ENCODE measurements at places on chromosomes 13 and 19.

DNA sequence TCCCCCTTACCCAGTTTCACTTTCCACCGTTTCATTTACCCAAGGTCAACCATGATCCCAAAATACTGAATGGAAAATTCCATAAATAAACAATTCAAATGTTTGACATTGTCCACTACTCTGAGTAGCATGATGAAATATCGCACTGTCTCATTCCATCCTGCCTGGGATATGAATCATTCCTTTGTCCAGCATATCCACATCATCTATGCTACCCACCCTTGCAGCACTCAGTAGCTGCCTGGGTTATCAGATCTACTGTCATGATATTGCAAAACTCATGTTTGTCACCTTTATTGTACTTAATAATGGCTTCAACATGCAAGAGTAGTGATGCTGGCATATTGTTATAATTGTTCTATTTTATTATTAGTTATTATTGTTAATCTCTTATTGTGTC lies 263.9 kb upstream of the NBEA start:
- no peak overlapping the region for H3K27ac ChIP-seq
- no peaks in the 10 kb centered on the region for H3K27me3 ChIP-seq
- no peak for DNase-seq

DNA sequence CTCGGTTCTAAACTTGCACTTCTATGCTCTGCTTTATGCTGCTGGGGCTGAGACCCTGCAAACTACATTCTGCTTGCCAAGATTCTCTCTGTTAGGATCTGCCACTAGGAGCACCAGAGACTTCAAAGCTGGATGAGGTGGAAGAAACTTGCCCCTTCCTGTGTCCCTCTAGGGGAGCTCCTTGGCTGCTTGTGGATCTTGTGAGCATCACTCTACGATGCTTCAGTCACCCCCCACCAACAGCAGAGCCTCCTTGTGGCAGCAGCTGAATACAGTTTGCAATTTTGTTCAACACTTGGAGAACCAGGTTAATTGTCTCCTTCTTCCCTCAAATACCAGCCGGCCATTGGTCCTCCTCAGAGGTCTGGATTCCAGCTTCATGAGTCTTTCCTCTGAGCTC lies 310.6 kb downstream of the FGF14 start:
- H3K4me3 ChIP-seq, result no peak overlapping the region
- DNase-seq, result no peak
- H3K27me3 ChIP-seq, result peaks cover 21% of the 10 kb centered on the region
- H3K27ac ChIP-seq, result no peak overlapping the region
- H3K36me3 ChIP-seq, result no peaks in the 10 kb centered on the region
- H3K4me1 ChIP-seq, result no peaks in the 10 kb centered on the region

GRCh38 chr19:33279430-33280350 lies 22.6 kb downstream of the CEBPA start:
- H3K4me1 ChIP-seq, result peaks cover 2% of the 10 kb centered on the region
- H3K36me3 ChIP-seq, result no peaks in the 10 kb centered on the region
- H3K27ac ChIP-seq, result no peak overlapping the region
- DNase-seq, result no peak

DNA sequence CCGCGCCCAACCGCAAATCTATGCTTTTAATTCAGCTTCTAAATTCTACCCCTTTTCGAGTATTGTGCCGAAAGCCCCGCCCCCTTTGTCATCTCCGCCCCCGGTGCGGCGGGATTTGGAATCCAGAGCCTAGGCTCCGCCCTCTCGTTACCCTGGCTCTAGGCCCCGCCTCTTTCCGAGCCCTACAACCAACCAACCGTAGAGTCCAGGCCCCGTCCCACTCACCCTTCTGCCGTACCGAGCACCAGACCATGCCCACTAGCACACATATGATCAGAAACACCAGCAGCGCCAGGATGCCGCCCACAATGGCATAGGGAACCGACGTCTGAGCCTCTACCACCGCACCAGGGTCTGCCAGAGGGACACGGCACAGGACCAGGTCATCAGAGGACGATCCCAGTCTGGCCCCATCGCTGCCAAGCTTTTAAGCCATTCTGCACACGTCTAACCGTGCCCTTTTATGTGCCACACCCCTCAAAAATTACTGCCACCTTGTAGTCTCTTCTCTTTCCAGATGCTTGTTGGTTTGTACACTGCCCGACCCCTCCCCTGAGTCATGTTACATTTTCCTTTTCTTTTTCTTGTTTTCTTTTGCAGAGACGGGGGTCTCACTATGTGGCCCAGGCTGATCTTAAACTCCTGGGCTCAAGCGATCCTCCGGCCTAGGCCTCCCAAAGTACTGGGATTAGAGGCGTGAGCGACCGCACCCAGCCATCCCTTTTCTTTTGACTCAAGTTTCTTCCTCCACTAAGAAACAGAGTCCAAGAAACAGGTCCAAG lies 4.7 kb upstream of the ZNF428 start:
- H3K4me3 ChIP-seq, result no peak overlapping the region
- no peak for DNase-seq
- H3K27me3 ChIP-seq, result peaks cover 7% of the 10 kb centered on the region
- no peaks in the 10 kb centered on the region for H3K36me3 ChIP-seq
- H3K27ac ChIP-seq, result peak overlapping the region; percentile 22
- H3K4me1 ChIP-seq, result peaks cover 25% of the 10 kb centered on the region

GRCh38 chr13:112092453-112092852 lies 25.5 kb downstream of the SOX1 start:
- H3K27ac ChIP-seq, result no peak overlapping the region
- no peaks in the 10 kb centered on the region for H3K36me3 ChIP-seq
- H3K27me3 ChIP-seq, result peaks cover 64% of the 10 kb centered on the region
- no peak overlapping the region for H3K4me3 ChIP-seq
- peaks cover 2% of the 10 kb centered on the region for H3K4me1 ChIP-seq
- DNase-seq, result no peak

DNA sequence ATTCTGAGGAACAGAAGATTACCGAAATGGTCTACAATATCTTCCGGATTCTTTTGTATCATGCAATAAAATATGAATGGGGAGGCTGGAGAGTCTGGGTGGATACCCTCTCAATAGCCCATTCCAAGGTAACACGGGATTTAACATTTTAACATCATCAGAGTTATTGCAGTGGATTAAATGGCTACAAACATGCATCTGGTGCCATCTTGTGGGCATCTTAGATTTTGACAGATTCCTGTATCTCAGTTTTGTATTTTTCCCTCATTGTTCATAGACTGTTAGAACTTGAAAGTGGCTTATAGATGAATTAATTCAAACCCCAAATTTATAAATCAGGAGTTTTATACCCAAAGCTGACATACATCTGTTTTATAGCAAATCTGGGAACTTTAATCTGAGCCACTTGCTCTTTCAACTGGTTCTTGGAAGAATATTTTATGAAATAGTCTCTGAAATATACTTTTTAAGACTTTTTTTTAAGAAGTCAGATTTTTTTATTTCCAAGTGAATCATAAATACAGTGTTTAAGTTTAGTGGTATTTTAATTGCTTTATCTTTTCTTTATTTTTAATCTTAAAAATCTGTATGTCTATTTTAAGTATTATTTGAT lies 215.2 kb downstream of the NBEA start:
- no peaks in the 10 kb centered on the region for H3K27me3 ChIP-seq
- H3K27ac ChIP-seq, result no peak overlapping the region
- no peaks in the 10 kb centered on the region for H3K36me3 ChIP-seq
- no peak overlapping the region for H3K4me3 ChIP-seq

- H3K4me1 ChIP-seq, result no peaks in the 10 kb centered on the region
- H3K36me3 ChIP-seq, result peaks cover 2% of the 10 kb centered on the region
- no peak for DNase-seq
- no peak overlapping the region for H3K27ac ChIP-seq
- H3K27me3 ChIP-seq, result no peaks in the 10 kb centered on the region
Observed at GRCh38 chr19:36099166-36099785, 11.7 kb upstream of the OVOL3 start.

DNA sequence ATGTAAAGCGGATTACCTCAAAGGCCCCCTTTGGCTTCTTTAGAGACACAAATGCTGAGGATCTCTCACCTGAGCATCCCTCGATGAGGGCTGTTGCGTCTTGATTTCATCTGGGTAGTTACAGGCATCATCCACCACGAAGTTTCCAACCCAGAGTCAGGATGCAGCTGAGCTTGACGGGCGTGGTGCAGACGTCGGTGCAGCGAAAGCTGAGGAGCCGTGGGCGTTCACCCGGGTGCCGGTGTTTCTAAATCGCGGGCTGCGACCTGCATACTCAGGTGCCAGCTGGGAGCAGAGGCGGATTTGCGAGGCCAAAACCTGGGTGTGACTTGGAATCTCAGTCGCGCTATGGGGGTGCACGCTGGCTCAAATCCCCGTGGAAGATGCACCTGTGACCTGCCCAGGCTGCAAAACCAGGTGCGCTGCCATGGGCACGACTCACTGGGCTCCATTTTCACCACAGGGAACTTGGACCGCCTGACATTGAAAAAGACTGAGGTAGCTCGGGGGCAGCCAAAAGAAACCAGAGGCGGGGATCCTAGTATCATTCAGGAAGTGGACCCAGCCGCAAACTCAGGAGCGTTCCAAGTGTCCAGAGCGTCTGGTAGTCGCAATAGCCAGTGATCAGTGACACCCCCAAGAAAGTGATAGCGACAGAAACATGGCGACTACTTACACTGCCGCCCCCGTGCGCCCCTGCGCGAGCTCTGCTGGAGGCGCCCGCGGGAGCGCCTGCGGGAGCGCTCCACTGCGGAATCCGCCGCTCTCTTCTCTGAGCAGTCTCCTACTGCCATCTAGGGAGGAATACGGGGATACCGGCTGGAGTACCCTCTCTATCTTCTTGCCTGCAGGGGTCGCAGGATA lies 36.4 kb upstream of the IGFL4 start:
- H3K36me3 ChIP-seq, result peaks cover 2% of the 10 kb centered on the region
- peaks cover 6% of the 10 kb centered on the region for H3K4me1 ChIP-seq
- H3K27ac ChIP-seq, result no peak overlapping the region

DNA sequence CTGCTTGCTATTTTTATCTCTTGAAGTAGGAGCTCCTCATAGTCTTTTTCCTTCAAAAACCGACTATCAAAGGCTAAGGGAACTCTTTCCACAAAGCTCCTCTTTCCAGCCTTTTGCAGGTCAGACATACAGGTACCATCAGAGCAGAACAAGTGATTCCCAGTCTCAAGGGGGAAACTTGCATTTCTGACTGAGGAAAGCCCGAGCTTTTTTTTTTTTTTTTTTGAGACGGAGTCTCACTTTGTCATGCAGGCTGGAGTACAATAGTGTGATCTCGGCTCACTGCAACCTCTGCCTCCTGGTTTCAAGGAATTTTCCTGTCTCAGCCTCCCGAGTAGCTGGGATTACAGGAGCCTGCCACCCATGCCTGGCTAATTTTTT lies 32.0 kb downstream of the RUBCNL start:
- no peak overlapping the region for H3K4me3 ChIP-seq
- H3K4me1 ChIP-seq, result peaks cover 9% of the 10 kb centered on the region
- peaks cover 2% of the 10 kb centered on the region for H3K36me3 ChIP-seq
- no peak overlapping the region for H3K27ac ChIP-seq
- no peak for DNase-seq
- H3K27me3 ChIP-seq, result no peaks in the 10 kb centered on the region

DNA sequence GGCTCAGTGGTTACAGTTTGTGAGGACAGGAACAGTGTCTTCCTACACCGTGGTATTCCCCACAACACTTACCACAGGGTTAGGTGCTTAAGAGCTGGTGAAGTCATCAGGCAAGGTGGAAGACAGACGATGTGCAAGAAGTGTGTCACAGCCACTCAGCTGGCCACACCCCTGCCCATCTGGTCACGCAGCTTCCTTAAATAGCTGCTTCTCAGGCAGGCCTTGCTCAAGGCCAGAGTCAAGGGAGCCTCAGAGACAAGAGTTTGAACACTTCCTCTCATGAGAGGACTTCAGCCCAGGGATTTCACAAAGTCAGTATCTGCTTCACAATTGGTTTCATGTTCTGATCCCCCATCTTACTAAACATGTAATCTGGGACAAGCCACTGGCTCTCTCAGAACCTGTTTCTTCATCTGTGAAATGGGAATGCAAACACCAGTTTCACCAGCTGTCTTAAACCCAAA lies 80.3 kb upstream of the FRY start:
- H3K27me3 ChIP-seq, result no peaks in the 10 kb centered on the region
- H3K4me3 ChIP-seq, result no peak overlapping the region
- no peak for DNase-seq
- H3K4me1 ChIP-seq, result no peaks in the 10 kb centered on the region
- H3K27ac ChIP-seq, result peak overlapping the region; percentile 10

All from naive thymus-derived CD8-positive, alpha-beta T cell (primary cell).